ENCODE measurements at places on chromosomes 2 and 18.
A peak's percentile ranks its signal among the peaks of the same experiment; 100 is the strongest.

DNA sequence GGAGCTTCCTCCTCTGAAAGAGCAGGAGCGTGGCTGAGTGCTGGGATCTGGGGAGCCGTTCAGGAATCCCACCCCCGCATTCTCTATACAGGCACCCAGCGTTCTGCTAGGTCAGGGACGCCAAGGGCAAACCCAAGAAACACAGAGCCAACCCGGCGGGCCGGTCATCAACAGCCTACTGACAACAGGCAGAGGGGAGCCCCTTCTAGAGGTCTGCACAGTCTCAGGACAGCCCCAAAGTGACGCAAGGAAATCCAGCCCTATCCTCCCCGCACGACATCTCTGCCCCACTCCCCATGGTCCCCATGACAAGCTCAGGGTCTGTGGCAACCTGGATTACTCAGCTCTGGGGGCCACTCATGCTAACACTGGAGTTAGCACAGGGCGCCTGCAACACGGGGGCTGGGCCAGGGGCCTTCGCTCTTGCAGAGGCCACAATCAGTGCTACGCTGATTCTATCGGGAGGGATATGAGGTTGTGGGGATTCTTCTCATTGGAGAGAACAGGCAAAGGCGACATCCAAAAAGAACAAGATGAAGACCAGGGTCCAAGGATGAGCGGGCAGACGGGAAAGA, 81.6 kb downstream of the PXDN start:
- DNase-seq: no peak

DNA sequence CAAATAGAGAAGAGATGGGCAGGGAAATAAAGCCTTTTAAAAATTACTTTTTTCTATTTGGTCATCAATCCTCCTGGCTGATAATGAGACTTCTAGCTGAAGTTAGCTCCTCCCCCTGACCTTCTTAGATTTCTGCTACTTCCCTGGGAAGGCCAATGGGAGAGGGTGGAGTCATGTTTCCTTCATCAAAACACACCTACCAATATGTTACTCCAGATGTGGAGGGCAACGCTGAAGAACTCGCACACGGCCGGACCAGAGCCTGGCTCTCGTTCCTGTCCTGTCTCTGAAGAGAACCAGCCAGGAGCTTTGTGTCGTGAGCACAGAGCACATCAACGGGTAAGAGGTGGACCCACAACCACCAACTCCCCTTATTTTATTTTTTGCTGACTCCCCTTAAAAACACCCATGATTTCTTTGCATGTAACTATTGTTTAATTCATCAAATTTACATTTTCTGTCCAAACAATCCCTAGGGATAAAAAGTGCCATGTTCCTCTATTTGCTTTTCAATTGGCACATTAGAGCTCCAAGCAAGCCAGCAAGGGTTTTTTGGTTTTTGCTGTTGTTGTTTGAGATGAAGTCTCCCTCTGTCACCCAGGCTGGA, 94.9 kb downstream of the ADD2 start:
- DNase-seq: no peak

DNA sequence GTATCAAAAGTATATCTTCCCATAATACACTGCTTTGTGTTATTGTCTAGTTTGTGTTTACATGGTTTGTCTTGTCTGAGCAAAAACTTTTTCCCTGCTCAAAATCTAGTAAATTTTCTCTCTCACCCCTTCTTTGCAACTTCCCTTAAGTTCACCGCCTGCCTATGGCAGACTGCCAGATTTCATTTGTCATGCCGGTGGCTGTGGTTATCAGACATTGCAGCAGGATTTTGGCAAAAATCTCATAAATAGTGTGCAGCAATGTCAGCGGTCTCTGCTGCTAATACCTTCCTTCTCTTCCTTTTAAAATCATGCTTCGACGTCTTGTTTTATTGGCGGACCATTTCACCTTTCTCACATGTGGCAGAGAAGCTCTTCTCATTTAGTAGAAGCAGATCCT, 45.6 kb upstream of the TMEM178A start:
- peak; percentile 54 for DNase-seq

- DNase-seq: peak; percentile 27
Measured at GRCh38 chr2:31324016-31324633, 90.2 kb downstream of the EHD3 start.

DNA sequence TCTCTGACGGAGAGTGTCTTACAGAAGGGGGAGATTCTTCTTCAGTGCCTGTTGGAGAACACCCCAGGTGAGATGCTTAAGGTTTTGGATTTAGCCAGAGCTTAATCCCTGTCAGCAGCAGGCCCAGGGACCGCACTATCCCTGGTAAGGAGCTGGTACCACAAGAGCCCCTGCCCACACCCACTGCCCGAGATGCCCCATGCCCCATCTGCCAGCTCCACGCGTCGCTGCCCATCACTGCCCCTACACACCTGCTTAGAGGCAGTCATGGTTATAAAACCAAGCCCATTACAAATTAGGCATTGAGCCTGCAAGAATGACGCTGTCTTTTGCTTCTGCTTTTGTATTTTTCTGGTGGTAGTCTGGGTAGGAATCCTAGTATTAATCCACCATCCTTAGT, 21.7 kb downstream of the CEP68 start:
- no peak for DNase-seq

DNA sequence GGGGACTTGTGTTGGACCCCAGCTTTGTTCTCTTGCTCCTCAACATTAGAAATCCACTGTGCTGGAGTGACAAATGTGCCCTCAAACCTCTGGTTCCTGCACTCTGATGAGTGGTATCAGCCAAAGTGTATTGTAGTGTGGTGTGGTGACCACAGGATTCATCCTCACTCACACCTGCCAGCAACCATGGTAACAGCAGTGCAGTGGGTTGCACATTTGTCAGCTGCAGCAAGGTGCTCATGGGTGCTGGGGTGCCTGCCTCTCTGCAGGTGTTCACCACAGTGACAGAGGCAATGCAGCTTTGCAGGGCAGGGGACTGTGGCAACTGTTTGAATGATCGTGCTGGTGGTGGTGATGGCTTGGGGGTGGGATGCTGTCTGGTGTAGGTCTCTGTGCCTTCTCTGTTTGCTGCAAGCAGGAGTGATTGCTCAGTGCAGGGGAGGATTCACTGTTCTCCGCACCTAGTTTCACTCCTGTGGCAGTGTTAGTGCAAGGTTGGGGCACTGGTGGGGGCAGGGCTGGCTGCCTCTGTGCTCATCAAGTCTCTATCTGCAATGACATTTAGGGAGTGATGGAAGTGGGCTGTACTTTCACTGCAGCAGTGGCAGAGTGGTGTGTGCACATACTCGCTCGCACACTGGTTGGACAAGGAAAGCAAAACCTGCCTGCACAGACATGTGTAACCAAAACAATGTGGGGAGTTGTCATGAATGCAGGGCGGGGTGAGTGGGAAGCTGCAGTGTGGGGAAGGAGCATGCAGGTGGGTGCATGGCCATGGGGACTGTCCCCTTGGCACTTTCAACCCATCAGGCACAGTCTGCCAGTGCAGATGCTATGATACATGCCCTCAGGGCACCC, 301.1 kb downstream of the PIK3C3 start:
- DNase-seq: no peak

DNA sequence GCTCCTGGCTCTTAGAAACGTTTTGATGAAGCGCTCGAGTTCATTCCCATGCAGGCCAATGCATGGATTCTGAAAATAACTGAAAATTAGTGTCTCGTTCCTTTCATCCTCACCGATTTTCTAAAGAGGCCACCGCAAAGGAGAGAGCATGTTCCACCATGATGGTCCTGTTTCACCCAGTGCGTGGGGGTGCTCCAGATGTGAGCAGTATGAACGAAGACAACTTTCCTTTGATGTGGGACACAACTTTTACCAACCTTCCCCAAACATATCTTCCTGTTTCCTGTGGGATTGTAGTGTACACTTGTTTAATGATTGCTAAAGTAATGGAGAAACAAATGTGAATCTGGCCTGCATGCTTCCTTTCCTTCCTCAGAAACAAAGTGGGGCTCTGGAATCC, 114.5 kb downstream of the PRPF40A start:
- DNase-seq: no peak

DNA sequence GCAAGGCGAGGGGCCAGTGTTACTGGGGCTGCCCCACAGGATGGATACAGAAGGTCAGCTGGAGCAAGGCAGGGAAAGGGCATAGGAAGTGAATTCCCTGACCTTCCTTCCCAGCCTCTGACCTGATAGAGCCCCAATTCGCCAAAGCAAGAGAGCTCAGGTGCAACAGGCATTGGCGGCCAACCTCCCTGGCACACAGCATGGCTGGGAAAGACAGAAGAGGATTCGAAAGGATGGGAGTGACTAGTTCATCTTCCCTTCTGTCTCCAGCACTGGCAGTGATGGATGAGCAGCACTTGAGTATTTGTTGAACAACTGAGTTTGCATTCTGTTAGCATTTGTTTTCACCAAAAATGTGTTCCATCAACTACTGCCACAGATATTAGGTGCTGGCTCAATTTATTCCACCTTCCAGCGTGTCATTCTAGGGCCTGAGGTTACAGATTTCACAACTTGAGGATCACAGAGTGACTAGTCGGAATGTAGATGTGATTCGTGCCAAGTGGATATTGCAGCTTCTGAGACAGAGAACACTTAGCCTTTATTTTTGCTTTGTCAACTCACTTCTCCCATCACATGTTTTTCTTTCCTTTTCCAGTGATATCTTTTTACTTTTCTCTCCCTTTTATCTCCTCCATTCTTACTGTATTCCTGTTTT, 6.2 kb downstream of the COPS8 start:
- no peak for DNase-seq

DNA sequence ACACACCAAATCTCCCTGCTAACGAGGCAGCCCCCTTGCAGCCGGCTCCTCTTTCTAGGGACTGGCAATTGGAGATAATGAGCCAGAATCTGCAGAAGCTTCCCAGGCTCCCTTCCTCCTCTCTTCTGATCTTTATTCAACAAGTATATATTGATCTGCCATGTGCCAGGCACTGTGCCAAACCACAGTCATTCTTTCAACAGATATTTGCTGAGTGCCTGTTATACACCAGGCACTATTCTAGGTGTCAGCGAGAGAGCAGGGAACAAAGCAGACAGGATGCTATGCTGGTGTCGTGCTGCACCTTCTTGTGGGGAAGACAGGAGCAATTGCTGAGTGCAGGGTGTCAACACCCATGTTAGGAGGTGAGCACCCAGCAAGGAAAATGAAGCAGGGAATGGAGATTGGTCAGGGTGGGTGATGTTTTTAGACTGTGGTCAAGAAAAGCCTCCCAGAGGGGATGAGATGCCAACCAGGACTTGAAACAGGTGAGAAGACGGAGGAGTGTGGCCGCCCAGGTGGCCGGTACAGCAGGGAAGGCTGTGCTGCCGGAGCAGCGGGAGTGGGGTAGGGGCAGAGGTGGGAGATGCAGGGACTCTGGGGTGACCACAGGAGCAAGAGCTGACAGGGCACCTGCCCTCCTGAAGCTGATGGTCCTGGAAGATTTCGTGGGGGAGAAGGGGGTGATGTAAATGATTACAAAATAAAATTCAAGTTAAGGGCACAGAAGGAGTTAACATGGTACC, 307.6 kb upstream of the RAB12 start:
- no peak for DNase-seq

GRCh38 chr2:130915149-130915548, 78.4 kb downstream of the ARHGEF4 start:
- no peak for DNase-seq

- no peak for DNase-seq
Measured at GRCh38 chr2:144914622-144915318, 394.9 kb upstream of the ZEB2 start.

GRCh38 chr2:216315802-216316603, 56.3 kb downstream of the MARCHF4 start:
- DNase-seq: peak; percentile 96

DNA sequence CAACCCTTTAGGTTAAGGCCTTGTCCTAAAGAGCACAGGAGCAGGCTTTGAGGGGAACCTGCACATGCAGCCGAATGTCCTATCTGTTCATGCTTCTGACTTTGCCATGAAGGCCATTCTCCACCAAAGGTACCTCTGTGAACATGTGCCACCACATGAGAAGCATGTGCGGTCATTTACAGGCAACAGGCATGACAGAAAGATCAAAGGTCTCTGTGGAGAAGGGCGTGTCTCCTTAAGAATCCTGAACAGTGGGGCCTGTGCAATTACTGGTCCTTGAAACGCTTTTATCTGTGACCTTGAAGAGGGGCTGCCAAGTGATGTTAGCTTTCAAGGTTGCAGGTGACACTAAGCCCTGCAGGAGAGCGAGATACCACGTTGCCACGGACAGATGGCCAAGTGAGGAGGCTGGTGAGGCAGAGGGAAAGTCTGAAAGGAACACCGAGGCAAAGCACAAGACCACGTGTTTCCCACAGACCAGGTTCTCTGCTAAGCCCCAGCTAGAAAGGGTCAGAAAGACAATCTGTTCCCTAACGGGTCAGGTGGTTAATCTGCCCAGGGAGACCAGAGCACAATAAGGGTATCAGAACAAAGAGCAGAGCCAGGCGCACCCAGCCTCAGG, 19.5 kb upstream of the POMC start:
- no peak for DNase-seq

- DNase-seq: no peak
Measured at GRCh38 chr18:49751427-49752094, 61.8 kb downstream of the ACAA2 start.

DNA sequence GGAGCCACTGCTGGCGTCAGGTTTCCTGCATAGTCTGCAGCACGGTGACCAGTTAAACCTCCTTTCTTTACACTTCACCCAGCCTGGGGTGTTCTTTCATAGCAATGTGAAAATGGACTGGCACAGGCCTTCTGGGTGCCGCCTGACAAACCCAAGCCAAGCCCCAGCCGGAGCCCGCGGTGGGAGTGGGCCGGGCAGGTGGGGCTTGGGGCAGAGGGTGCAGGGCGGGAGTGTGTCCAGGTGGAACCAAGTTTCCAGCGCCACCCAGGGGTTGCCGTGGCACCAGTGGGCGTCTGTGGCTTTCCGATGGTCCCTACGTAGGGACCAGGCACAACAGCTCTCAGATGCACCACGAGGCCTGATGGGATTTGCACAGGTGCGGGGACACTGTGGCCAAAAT, 75.8 kb downstream of the RTP5 start:
- no peak for DNase-seq

- peak; percentile 17 for DNase-seq
Measured at GRCh38 chr2:205865905-205866441, 183.7 kb downstream of the NRP2 start.

GRCh38 chr2:143148757-143149156, 19.5 kb downstream of the ARHGAP15 start:
- DNase-seq: no peak

DNA sequence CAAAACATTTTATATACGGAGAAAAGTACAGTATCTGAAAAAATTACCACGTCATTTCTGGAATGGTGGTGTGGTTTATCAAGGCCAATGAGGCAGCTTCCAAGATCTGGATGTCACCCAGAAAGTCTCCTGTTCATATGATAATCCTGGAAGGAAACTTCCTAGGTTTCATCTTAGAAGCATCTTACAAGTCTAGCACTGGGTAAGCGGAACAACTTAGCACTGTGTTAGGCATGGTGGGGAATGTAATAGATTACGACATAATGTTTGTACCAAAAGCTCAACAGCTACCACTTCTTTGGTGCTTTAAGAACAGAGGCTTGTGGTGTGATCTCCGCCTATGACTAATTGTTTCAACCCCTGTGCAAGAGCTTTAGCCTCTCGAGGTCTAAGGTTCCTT, 63.1 kb upstream of the LYPD1 start:
- no peak for DNase-seq
